ENCODE measurements at places on chromosomes 13 and 19.

DNA sequence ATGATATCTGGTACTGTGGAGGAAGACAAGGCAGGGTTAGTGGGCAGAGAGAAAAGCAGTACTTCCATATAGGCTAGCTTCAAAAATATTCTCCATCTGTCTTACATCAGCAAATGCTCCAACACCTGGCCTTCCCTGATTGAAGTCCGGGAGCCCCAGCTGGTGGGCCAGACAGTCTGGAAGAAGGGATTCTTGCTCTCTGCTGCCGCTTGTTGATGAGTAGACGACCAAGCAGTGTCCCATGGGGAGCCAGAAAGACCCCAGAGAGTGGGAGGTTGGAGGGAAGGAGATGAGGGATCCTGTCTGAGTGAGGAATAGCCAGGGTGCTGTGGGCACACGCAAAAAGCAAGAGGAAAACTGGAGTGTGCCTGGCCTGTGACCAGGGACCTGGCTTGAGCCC is 95.1 kb downstream of the ATP8A2 start:
- no peak for DNase-seq

- no peak for DNase-seq
Observed at GRCh38 chr13:41492432-41493260, 35.3 kb downstream of the RGCC start.

- no peak for DNase-seq
Observed at GRCh38 chr13:93388701-93389100, 162.1 kb downstream of the GPC6 start.

- no peak for DNase-seq
Observed at GRCh38 chr19:13128583-13128982, 10.5 kb downstream of the NACC1 start.

DNA sequence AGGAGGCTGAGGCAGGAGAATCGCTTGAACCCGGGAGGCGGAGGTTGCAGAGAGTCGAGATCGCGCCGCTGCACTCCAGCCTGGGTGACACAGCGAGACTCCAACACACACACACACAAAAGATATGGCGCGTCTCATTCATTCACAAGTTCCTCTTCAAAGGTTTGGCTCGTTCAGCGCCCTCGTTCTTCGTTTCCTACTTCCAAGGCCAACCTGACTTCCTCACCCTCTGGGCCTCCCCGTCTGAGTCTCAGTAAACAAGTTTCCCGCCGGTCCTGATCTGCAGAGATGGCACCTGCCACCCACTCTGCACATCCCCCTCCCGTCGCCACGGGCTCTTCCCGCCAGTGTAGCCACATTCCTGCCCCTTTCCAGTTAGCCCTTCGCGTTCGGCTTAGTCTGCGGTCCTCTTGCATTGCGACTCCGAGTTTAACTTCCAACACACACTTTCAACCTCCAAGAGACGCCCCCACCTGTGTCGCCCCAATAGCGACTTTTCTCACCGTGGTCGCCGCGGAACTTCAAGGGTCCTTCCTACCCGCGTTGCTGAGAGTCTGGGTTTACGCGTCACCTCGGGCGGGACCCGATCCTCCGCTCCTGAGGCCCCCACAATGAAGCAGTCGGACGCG is 1.3 kb upstream of the BSG start:
- no peak for DNase-seq

DNA sequence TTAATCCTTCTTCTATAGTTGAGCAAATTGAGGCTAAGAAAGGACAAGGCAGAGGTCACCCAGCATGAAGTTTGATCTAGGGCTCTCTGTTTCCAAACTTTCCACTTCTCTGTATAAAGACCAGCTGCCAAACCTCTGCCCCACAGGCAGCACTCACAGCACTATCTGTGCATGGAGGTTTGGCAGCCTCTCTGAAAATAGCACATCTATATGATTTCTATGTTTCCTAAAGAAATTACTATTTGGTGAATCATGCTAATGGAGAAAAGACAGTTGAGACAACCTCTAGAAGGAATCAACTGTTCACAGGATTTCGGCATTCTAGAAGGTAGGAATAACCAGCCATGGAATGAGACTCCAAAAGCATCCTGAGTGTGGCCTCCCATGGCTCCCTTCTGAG is 554.5 kb downstream of the IRS2 start:
- DNase-seq, result peak; percentile 22

DNA sequence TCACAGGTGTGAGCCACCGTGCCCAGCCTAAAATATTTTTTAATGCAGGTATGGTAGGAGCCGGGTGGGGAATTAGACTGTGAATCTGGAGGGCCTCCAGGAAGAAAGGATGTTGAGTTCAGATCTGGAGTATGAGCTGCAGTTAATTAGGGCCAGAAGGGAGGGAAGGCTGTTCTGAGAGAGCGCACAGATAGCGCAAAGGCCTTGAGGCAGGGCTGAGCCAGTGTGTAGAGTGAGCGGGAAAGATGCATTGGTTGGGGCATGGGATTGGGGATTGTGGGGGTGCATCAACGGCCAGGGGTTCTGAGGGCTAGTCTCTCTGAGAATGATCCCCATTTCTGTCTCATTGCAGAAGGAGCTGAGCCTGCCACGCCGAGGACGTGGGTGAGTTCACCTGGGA is 9.7 kb downstream of the MAST3 start:
- DNase-seq, result no peak

GRCh38 chr19:17352608-17353280 is 15.4 kb downstream of the GTPBP3 start:
- DNase-seq, result no peak

- DNase-seq, result peak; percentile 29
Observed at GRCh38 chr13:113153810-113154748, 4.4 kb upstream of the PROZ start.

DNA sequence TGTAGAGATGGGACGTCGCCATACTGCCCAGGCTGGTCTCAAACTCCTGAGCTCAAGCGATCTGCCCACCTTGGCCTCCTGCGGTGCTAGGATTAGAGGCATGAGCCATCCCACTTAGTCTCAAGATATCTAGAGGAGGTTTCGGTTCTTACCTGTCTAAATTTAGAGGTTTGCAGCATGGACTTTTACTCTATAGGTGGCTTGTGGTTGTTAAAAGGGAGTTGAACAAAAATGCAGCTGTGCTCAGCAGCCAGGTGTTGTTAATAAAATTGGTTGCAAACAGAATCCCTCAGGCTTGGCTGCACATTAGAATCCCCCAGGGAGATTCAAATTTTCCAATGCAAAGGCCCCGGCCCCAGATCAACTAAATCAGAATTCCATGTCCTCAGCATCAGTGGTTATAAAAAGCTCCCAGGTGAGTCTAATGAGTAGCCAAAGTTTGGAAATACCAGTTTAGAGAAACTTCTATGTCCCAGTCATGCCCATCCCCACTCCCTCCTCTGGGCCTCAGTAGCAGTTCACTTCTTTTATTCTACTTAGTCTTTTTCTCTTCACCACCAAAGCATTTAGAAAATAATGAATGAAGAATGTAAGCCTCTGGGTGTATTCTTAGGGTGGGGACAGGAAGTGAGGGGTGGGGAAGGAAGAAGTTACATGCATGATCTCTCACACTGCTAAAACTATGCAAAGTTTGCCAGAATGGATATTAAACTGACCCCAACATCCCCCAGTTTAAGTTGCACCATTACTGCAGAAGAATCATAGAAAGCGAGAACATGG is 471.0 kb downstream of the COG6 start:
- DNase-seq, result no peak

DNA sequence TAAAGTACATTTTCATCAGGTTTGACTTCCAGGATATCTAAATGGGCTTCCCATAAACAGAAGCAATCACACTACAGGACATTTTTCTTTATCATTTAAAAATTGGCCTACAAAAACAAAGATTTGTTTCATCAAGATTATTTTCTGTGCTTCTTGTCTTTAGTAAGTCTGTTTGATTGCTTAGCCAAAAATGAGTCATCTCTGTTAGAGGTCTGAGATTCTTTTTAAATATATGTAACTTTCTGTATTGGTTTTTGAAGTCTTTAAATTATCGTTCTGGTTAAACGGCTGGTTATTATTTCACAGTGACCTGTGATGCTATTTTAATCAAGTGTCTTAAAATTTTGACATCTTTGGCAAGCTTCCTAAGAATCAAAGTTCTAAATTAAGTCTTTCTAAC is 62.7 kb downstream of the SLITRK1 start:
- no peak for DNase-seq

DNA sequence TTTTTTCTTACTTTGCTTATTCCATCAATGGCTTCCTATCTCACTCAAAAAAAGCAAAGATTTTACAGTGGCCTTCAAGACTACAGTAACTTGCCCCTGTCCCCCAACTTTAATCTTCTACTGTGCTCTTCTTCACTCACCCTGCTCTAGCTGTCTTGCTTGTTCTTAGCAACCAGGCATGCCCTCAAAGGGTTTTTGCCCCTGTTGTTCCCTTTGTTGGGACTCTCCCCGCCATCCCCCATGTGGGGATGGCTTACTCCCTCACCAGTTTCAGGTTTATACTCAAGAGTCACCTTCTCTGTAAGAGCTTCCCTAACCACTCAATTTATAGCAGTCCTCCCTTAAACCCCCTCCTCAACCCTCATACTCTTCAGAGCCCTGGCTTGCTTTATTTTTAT is 5.4 kb downstream of the MTMR6 start:
- DNase-seq, result no peak

DNA sequence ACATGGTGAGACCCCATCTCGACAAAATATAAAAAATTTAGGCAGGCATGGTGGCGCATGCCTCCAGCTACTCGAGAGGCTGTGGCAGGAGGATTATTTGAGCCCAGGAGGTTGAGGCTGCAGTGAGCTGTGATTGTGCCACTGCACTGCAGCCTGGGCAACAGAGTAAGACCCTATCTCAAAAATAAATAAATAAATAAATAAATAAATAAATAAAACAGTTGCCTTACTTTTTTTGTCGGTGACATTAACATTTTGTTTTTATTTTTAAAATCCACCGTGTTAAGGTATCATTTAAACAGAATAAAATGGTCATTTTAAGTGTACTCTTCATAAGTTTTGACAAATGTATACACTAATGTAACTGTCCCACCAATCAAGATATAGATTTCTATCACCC is 57.0 kb downstream of the RASL11A start:
- no peak for DNase-seq

- no peak for DNase-seq
Observed at GRCh38 chr13:24116131-24116530, 44.4 kb upstream of the SPATA13 start.

DNA sequence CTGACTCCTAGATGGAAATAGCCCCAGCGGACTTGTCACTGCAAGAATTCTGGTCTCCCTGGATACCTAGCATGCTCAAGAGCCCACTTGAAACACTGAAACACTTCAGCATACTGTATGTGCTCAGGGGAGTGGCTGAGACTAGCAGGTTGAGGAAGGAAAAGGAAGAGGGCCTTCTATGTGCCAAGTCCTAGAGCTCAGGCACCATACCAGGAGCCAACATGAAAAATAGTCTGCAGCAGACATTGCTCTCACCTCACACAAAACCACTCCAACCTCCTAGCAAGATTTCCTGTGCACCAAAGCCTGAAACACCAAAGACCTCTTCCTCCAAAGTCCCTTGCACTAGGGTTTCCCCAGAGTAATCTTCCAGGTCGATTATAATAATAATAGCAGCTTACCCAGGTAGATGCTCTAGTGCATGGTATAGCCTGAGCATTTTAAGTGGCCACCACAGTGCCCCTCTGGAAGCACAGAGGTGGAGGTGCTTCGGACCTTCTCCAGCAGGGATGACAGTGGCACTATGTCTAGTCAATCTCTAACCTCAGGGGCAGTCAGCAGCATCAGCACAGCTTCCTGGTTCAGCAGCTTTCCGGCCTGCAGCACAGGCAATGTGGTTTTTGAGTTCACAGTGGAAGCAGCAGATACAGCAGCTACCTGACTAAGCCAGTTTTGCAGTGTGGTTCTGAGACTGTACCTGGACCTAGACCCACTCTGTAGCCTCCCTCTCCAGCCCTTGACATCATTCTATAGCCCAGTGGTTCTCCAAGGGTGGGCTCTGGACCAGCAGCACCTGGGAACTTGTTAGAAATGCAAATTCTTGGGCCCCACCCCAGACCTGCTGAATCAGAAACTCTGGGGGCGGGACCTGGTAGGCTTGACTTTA is 45.6 kb upstream of the UBE2L5 start:
- DNase-seq, result no peak

DNA sequence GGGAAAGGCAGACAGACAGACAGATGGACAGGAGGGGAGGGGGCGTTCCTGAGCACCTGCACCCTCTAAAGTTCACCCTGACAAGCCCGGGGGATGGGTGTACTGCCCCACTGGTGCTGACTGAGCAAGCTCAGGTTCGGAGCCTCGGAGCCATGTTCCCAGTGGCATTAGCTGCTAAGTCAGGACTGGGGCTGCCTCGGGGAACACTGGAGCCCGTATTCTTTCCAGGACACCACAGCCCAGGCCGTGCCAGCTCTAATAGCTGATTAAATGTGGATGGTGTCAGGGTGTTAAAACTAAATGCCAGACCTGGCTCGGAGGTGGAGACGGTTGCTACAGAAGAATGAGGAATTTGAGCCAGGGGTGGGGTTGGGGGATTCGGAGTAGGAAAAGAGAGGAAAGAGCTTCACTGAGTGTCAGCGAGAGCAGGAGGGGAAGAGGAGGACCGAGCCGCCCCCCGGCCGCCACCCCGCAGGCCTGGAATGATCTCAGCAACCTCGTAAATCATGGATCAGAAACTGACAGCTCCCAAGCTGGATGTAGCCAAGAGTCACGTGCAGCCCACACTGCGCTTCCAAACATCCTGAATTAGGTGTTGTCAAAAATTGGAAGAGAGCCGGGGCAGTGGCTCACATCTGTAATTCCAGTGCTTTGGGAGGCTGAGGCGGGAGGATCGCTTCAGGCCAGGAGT is 10.4 kb downstream of the MAP2K2 start:
- DNase-seq, result no peak

- no peak for DNase-seq
Observed at GRCh38 chr19:44732235-44733014, 16.1 kb upstream of the BCL3 start.

DNA sequence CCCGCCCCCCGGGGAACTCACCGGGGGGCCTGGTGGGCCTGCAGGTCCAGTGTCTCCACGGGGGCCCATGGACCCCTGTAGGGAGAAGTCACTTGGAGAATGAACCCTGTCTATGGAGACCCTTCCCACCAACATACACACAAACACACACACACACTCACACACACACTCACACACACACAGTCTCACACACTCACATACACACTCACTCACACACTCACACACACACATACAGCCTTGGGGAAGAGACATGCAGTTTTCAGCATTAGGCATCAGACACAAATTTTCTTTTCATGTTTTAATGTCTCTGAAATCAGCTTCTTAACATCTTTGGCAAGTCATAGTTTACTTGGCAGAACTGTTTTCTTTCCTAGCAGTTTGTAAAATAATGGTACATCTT is 31.0 kb upstream of the OLFM2 start:
- DNase-seq, result no peak

- DNase-seq, result no peak
Observed at GRCh38 chr19:34711890-34712289, 22.2 kb upstream of the ZNF181 start.

GRCh38 chr13:45742985-45743384 is 40.9 kb downstream of the CBY2 start:
- no peak for DNase-seq

GRCh38 chr19:4059891-4060620 is 6.6 kb downstream of the ZBTB7A start:
- no peak for DNase-seq

- no peak for DNase-seq
Observed at GRCh38 chr13:89694451-89694850, 1653.0 kb upstream of the MIR17HG start.
